ENCODE measurements at places on chromosomes 13 and 19.

GRCh38 chr13:72666391-72666790 is 61.0 kb downstream of the MZT1 start:
- no peak for DNase-seq

DNA sequence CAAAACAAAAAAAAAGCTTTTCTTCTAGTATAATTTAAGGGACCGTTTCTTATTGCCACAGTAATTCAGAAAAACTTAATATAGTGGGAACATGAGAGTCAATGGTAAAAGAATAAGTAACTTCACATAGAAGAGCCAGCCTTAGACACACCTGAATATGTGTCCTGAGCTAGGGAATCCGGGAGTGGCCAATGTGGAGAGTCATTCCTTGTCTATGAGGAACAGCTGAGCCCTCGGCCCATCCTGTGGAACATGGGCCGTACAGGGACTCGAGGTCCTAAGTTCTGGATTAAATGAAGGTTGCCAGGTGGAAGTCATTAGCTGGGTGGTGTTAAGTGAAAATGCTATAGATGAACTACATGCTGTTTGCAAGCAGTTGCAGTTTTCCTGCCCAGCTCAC is 32.2 kb downstream of the EFNB2 start:
- DNase-seq, result no peak

DNA sequence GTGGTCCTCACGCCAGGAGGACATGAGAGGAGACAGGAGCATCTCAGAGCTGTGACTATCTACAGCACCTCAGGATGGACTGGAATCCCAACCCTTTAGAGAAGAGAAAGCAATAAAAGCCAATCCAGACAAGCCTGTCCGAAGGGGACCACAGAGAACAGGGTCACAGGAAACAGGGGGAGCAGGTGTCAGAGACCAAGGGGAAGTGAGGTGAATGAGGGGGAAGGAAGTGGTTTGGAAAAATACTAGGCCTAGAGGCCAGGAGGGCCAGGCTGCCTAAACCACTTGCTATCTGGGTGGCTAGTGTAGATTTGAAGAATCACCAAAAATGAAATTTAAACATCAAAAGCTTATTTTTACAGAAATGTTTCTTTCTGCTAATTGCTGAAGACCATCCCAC is 16.2 kb downstream of the TMTC4 start:
- DNase-seq, result no peak

DNA sequence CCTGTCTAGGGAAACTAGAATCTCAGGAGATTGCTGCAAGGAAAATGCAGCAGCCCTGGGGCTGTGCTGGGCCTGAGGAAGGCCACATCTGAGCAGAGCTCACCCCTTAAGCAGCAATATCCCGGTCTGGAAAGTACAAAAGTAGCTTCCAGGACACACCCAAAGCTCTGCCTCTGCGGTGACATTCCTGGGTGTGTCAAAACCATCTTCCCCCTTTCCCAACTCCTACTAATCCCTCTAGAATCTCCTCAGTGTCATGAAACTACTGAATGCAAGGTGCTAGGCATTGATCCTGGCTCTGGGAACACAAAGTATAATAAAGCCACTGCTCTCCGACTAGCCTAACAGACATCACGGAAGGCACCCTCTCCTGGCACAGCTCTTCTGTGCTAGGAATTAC is 5.0 kb downstream of the PBX4 start:
- DNase-seq, result no peak

DNA sequence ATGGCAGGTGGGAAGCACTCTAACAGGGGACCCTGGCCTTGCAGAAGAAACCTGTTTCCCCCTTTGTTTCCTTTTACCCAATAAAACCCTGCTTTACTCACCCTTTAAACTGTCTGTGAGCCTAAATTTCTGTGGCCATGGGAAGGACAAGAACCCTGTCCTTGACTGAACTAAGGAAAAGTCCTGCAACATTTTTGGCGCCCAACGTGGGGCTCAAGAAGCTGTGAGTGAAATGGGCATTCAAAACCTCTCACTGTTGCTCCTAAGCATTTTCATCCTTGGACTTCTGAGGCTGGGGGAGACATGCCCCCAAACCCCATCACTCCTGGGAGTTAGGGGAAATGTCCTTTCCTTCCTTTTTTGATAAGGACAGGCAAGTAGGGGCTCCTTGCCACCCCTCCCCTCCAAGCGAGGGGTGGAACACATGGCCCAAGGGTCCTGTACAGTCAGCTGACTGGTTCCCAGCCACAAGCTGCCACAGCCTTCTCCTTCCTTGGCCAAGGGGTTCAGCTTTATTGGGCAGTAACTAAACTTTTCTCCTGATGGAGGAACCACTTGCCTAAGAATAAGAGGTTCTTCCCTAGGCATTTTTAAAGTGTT is 381.6 kb downstream of the KLF5 start:
- DNase-seq, result no peak

- no peak for DNase-seq
These were observed 5.3 kb downstream of the GZMM start for GRCh38 chr19:548886-549830.

DNA sequence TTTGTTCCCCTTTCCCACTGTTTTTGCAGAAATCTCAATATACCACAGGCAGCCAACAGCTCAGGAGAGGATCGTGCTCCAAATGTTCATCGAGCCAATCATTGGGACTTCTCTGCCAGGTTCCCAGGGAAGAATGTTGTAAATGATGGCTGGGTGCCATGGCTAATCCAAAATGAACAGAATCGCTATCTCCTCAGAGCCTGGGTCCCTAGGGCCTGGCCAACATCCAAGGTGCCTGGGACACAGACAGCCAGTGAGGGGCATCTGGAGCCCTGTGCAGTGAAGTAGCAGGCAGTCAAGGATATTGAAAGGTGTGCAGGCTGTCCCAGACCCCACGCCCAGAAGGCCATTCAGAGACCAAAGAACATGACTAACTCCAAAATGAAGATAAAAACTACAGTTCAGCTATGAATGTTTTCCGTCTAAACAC is 37.8 kb downstream of the BRD4 start:
- DNase-seq, result no peak

GRCh38 chr13:48038761-48039160 is 1.2 kb downstream of the NUDT15 start:
- DNase-seq, result no peak

DNA sequence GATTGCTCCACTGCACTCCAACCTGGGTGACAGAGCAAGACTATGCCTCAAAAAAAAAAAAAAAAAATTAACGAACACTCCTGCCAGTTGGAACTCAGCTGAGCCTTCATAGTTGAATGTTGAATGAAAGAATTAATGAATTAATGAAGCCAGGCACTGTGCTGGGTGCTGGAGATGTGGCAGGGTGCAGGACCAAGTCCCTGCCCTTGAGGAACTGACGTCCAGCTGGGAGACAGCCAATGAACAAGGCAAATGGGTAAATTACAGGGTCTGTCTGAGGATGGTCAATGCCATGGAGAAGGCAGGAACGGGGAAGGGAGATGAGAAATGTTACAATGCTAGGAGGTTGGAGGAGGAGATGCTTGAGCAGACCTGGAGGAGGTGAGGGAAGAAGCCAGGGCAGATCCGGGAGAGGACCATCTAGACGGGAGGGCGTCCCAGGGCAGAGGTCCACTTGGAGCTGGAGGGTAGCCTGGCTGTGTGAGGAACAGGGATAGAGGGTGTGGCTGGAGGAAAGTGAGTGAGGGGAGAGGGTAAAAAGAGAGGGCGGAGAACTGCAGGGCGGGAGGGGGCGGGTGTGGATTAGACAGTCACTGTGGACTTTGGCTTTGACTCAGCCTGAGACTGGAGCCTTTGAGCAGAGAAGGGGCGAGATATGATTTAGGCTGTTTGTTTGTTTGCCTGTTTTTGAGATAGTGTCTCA is 16.8 kb upstream of the IGSF23 start:
- no peak for DNase-seq

- DNase-seq, result no peak
These were observed 73.1 kb upstream of the MTIF3 start for GRCh38 chr13:27523346-27524073.

Data from WERI-Rb-1 (cell line).